ENCODE measurements at places on chromosomes 1 and 21.

- no peak for DNase-seq
- H3K27ac ChIP-seq: no peak overlapping the region
- no peaks in the 10 kb centered on the region for H3K36me3 ChIP-seq
- no peaks in the 10 kb centered on the region for H3K4me1 ChIP-seq
- H3K4me3 ChIP-seq: no peak overlapping the region
- H3K27me3 ChIP-seq: no peaks in the 10 kb centered on the region
Observed at GRCh38 chr1:2165646-2166045, 28.9 kb downstream of the FAAP20 start.

DNA sequence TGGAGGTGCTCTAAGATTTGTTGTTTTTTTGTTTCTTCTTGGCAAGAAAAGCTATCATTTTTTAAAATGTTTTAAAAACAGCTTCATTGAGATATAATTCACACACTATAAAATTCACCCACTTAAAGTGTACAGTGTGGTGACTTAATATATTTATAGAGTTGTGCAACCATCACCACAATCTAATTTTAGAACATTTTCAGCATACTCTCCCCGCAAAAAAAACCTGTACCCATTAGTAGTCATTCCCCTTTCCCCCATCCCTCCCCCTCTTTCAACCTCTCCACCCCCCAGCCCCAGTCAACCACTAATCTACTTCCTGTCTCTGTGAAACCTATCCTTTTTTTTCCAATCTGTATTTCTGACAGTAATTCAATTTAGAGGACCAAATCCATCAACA lies 30.6 kb downstream of the ZC3H11B start:
- no peaks in the 10 kb centered on the region for H3K27me3 ChIP-seq
- peaks cover 4% of the 10 kb centered on the region for H3K4me1 ChIP-seq
- no peaks in the 10 kb centered on the region for H3K36me3 ChIP-seq
- H3K4me3 ChIP-seq: no peak overlapping the region
- no peak for DNase-seq
- no peak overlapping the region for H3K27ac ChIP-seq

DNA sequence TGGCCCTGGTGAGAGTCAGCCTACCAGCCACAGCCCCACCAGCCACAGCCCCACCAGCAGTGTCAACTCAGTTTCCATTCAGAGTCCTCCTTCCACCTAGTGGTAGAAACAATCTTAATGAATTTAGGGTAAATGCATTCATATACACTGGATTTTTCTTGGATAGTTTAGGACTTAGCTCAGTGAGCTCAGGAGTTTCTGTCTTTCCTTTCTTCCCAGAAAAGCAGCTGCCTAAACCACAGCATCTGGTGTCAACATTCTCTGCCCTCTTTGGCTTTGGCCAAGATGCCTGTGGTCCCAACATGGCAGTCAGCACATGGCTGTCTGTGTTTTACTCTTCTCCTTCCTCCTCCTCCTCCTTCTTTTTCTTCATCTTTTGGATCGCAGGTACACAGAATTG lies 94.0 kb downstream of the CLIC6 start:
- H3K4me3 ChIP-seq: no peak overlapping the region
- peaks cover 11% of the 10 kb centered on the region for H3K27me3 ChIP-seq
- no peak for DNase-seq
- H3K36me3 ChIP-seq: no peaks in the 10 kb centered on the region
- no peaks in the 10 kb centered on the region for H3K4me1 ChIP-seq

DNA sequence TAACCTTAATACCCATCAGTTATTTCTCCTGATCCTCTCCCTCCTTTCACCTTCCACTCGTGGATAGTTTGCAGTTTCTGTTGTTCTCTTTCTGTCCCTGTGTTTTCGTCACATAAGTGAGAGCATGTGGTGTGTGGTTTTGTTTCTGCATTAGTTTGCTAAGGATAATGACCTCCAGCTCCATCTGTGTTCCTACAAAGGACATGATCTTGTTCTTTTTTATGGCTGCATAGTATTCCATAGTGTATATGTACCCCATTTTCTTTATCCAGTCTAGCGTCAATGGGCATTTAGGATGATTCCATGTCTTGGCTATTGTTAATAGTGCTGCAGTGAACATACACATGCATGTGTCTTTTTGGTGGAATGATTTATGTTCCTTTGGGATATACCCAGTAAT lies 36.6 kb upstream of the GPR25 start:
- no peak overlapping the region for H3K27ac ChIP-seq
- no peaks in the 10 kb centered on the region for H3K4me1 ChIP-seq
- no peak for DNase-seq
- H3K27me3 ChIP-seq: peaks cover 20% of the 10 kb centered on the region
- no peak overlapping the region for H3K4me3 ChIP-seq
- H3K36me3 ChIP-seq: no peaks in the 10 kb centered on the region

DNA sequence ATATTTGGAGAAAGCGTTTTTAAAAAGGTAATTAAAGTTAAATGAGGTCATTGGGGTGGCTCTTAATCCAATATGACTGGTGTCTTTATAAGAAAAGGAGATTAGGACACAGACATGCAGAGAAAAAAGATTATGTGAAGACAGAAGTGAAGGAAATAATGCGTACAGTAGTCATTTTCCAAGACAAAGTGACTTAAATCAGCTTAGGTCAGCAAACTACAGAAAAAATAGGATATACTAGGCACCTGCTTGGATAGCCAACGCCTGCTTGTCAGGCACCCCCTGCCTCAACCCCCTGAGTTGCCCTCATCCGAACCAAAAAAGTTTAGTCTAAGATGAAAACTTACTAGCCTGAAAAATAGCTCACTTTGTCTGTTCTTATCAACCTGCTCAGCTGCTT lies 58.2 kb upstream of the SPAG17 start:
- H3K4me1 ChIP-seq: no peaks in the 10 kb centered on the region
- DNase-seq: no peak
- H3K27me3 ChIP-seq: no peaks in the 10 kb centered on the region
- no peaks in the 10 kb centered on the region for H3K36me3 ChIP-seq
- no peak overlapping the region for H3K27ac ChIP-seq

All from activated T-helper 2 cell treated with anti-CD3 and anti-CD28 coated beads, Interferon-gamma antibody, Interleukin-2, Interleukin-4, amounts not matched to agents 10 μg/mL and 5 μg/mL and 100 μg/mL, durations not matched to agents 14 hours and 24 hours and 36 hours (primary cell).